ENCODE measurements at places on chromosomes 6 and 20.

DNA sequence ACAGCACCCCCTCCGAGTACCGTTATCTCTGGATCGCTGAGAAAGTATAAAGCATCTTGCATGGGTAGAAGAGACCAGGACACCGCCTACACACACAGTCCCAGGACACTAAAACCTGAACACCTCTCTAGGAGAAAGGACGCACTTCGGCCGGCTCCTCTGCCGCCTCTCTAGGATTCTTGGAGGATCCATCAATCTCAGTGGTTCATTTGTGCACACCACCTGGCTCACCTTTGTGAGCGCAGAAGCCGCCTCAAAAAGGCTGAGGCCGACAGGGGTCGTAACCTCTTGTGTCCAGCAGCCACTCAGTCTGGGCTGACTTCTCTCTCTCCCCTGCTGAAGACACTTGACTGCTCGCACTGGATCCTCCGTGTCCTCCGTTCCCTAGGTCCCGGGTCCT is 13.5 kb downstream of the ZSCAN23 start:
- DNase-seq: no peak

GRCh38 chr6:572596-573265 is 84.2 kb downstream of the HUS1B start:
- DNase-seq: no peak

- no peak for DNase-seq
Observed at GRCh38 chr20:20293691-20294385, 74.1 kb upstream of the INSM1 start.

- DNase-seq: peak; percentile 81
Observed at GRCh38 chr6:149060300-149060984, 257.1 kb upstream of the TAB2 start.

DNA sequence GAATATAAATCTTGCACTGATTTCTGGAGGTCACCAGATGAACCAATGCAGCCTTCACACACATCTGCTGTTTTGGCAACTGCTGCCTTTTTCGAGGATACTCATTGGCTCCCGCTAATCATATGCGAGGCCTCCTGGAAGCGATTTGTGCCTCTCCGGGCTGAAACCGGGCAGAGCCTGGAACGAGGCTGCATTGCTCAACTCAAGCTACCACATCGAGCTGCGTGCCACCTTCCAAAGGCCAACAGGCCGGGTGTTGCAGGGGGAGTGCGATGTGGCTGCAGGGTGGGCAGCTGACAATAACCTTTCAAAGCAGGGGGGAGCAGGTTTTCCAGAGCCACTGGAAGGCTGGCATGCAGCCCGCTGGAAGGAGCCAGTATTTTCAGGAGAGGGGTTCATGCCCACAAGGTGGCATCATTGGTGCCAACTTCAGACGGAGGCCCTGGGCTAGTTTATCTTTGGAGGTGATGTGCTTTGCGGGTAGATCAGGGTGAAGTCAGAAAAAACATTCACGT is 122.6 kb upstream of the IFNGR1 start:
- peak; percentile 17 for DNase-seq

- peak; percentile 77 for DNase-seq
Observed at GRCh38 chr20:45095805-45096238, 5.1 kb downstream of the KCNS1 start.

- DNase-seq: no peak
Observed at GRCh38 chr6:49233483-49233882, 229.6 kb downstream of the MMUT start.

Data from hematopoietic multipotent progenitor cell (in vitro differentiated cells).